Transverse colon (tissue), 4 donors: ENCODE measurements at places on chromosomes 7 and 10. TPM values are rescaled to one million over a fixed set of nuclear protein-coding genes. Genes with fewer than 3 reads are reported as not detected.

GRCh38 chr7:51224811-51225595 lies 91.6 kb downstream of the COBL start:
- no peak overlapping the region for H3K27ac ChIP-seq
- H3K4me1 ChIP-seq: peaks cover 7% of the 10 kb centered on the region
- no peaks in the 10 kb centered on the region for H3K36me3 ChIP-seq
- peak; percentile 85 for DNase-seq

GRCh38 chr7:117152213-117153007 lies 170.4 kb downstream of the WNT2 start:
- no peak for DNase-seq
- no peaks in the 10 kb centered on the region for H3K27me3 ChIP-seq
- H3K27ac ChIP-seq: no peak overlapping the region
- no peaks in the 10 kb centered on the region for H3K36me3 ChIP-seq
- no peak overlapping the region for H3K4me3 ChIP-seq

DNA sequence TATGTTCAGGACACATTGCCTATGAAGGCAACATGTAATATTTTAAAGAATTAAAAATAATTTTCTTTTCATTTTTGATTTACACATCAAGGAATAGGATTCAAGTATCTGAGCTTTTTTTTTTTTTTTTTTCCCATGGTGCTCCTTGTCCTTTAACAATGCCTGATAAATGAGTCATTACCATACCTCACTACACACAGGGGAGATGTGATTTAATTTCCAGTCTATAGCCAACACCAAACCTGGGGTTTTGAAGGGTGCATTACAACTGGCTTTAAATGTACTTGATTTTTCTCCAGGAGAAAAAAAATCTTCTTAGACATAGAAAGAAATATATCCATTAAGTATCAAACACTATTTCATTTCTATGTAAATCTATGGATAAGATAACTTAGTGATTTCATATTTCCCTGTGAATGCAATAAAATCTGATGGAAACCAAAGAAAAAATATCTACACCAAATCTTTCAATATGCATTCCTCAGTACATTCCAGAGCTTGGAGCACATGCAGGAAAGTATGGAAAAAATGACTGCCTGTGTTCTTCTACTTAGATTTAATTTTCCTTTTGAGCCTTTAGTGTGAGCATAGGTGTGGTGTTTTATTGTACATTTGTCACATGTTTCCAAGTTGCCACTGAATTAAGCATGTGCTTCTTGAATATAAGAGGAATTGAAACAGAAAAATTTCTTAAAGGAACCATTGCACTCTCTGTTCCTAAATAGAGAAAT lies 204.8 kb upstream of the MEOX2 start:
- no peaks in the 10 kb centered on the region for H3K4me1 ChIP-seq
- H3K4me3 ChIP-seq: no peak overlapping the region
- H3K27me3 ChIP-seq: no peaks in the 10 kb centered on the region

DNA sequence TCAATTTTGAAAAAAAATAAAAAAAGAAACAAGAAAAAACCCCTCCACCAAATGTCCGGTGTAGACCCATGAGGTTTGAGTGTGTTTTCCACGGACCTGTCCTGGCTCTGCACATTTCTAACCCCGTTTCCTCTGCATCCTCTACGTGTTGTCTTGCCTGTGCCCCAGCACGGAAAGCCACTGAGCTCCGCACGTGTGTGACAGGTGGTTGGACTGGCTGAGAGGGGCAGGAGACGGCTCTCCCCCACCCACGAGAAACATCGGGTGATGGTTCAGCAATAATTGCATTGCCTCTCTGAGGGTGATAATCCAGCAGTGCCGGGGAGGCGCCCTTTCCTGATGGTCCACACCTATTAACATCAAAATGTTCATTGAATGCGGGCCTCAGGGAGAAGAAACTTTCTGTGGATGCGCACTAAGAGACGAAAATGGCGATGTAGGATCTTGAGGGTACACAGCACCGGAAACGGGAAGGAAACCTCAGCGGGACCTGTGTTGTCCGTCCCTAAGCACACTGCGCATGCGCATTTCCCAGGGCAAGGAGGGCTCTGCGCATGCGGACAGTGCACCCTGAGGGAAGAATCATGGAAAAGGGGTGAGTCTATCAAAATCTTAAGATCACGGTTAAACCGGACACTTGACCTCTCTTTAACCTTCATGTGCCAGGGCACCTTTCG lies 470.1 kb upstream of the ADARB2 start:
- no peak overlapping the region for H3K27ac ChIP-seq
- H3K36me3 ChIP-seq: no peaks in the 10 kb centered on the region
- H3K27me3 ChIP-seq: no peaks in the 10 kb centered on the region
- DNase-seq: no peak
- H3K4me3 ChIP-seq: no peak overlapping the region
- no peaks in the 10 kb centered on the region for H3K4me1 ChIP-seq

- H3K27ac ChIP-seq: no peak overlapping the region
- no peak for DNase-seq
- no peak overlapping the region for H3K4me3 ChIP-seq
- peaks cover 19% of the 10 kb centered on the region for H3K4me1 ChIP-seq
- H3K36me3 ChIP-seq: no peaks in the 10 kb centered on the region
- H3K27me3 ChIP-seq: no peaks in the 10 kb centered on the region
Observed at GRCh38 chr10:31138026-31138553, 106.4 kb upstream of the ZNF438 start.

DNA sequence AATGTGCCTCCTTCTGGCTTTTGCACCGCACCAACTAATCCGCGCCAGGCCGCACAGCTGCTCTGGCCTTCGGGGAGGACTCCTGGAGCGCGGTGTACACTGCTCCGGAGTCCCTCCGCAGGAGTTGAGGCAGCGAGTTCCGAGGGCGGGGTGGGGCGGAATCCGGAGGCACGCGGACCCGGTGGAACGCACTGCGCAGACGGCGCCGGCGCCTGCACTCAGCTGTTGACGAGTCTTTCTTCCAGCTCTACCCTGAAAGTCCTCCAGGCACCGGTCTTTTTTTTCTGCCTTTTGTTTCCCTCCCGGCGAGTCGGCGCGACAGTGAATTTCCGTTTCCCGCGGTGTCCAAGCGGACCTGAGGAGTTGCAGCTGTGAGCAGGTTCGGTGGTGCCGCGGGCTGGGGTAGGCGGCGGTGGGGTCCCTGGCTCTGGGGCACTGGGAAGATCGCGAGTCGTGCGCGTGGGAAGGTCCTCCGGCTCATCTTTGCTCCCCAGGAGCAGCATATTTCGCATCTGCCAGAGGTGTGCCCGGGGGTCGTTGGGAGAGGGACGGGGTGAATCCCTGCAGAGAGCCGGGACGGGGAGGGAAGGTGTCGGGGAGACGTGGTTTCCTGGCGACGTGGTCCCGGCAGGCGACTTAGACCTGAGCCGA lies 44.1 kb downstream of the SFTPD start:
- peak; percentile 62 for DNase-seq
- H3K36me3 ChIP-seq: no peaks in the 10 kb centered on the region
- peak overlapping the region; percentile 65 for H3K4me3 ChIP-seq
- peak overlapping the region; percentile 66 for H3K27ac ChIP-seq
- H3K4me1 ChIP-seq: peaks cover 5% of the 10 kb centered on the region
- H3K27me3 ChIP-seq: peaks cover 50% of the 10 kb centered on the region

- H3K4me1 ChIP-seq: peaks cover 67% of the 10 kb centered on the region
- peak overlapping the region; percentile 94 for H3K27ac ChIP-seq
- no peaks in the 10 kb centered on the region for H3K27me3 ChIP-seq
- no peaks in the 10 kb centered on the region for H3K36me3 ChIP-seq
Observed at GRCh38 chr7:2529161-2530070, 9.8 kb downstream of the LFNG start.

DNA sequence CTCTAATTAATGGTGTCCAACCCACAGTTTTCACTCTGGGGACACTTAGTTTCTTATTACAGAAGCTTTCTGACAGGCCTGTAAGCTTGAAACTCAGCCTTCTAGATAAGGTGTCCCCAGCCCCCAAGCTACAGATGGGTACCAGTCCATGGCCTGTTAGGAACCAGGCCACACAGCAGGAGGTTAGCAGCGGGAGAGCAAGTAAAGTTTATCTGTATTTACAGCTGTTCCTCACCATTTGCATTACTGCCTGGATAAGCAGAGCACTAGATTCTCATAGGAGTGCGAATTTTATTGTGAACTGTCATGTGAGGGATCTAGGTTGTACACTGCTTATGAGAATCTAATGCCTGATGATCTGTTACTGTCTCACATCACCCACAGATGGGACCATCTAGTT lies 93.7 kb downstream of the TMEM26 start:
- DNase-seq: no peak
- no peak overlapping the region for H3K27ac ChIP-seq
- no peak overlapping the region for H3K4me3 ChIP-seq
- H3K4me1 ChIP-seq: no peaks in the 10 kb centered on the region

GRCh38 chr7:129006636-129007414 lies 48.1 kb downstream of the TNPO3 start:
- no peak overlapping the region for H3K4me3 ChIP-seq
- H3K4me1 ChIP-seq: no peaks in the 10 kb centered on the region

KMT2E gene
- total RNA-seq: 206 TPM

ABCB4 gene
- 1.1 TPM for total RNA-seq

OR2A25 gene
- total RNA-seq: not detected
